CD4-positive, alpha-beta T cell treated with Interleukin-21 for 1 hour (primary cell): ENCODE measurements at places on chromosomes 4 and X.

- DNase-seq, result no peak
Measured at GRCh38 chrX:50910685-50911176, at the start of gene BMP15. TSS of gene BMP15 (plus strand) at chrX:50910735. CDS start at chrX:50910784, 49 bp downstream.

DNA sequence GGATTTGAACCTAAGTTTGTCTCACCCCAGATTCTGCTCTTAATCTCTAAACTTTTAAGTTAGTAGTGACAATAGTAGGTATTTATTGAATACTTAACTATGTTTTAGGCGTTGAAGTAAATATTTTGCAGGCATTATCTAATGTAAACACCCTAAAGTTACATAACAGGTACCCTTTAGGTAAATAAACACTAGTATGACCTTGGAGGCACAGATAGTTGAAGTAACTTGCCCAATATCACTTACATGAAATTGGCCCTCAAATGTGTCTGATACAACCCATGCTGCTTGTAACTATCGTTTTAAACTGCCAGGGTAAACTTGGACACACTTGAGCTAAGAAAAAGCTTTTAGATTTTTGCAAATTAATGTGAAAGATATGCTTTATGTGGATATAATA, 3.0 kb downstream of the HPRT1 start:
- DNase-seq, result no peak

GRCh38 chr4:163858515-163858914, 364.0 kb downstream of the TMA16 start:
- DNase-seq, result no peak

DNA sequence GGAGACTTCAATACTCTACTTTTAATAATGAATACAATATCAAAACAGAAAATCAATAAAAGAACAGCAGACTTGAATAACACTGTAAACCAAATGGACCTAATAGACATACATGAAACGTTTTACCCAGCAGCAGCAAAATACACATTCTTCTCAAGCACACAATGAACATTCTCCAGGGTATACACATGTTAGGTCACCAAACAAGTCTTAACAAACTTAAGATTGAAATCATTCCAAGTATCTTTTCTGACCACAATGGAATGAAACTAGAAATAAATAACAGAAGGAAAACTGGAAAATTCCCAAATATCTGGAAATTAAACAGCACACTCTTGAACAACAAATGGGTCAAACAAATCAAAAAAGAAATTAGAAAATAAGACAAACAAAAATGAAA, 145.0 kb upstream of the CT83 start:
- no peak for DNase-seq

GRCh38 chrX:151970661-151971060, 3.8 kb downstream of the GABRE start:
- no peak for DNase-seq

DNA sequence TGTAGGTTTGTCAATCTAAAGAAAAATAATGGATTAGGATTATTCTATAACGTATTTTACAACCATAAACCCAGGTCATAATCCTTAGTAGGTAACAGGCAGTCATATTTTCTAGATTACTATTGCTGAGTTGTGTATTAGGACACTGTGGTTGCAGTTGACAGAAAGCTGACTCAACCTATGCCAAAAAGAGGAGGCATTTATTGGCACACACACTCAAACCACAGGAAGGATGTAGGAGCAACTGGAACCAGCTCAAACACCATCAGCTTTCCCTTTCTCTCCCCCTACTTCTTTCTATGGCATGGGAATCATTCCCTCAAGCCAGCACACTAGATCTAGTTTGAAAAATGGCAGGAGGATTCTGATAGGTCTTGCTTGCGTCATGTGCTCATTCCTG, 136.4 kb upstream of the FAM9C start:
- DNase-seq, result no peak

DNA sequence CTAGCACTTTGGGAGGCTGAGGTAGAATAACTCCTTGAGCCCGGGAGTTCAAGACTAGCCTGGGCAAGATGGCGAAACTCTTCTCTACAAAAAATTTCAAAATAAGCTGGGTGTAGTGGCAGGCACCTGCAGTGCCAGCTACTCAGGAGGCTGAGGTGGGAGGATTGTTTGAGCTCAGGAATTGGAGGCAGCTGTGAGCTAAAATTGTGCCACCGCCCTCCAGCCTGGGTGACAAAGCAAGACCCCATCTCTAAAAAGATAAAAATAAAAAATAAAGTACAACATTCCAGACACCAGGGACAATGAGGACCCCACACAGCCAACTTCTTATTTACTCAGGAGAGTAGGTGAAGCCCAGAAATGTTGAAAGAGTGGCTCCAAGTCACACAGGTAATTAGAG, 53.0 kb downstream of the APBB2 start:
- DNase-seq, result no peak

- DNase-seq, result no peak
Measured at GRCh38 chr4:69617083-69617694, 22.3 kb downstream of the UGT2A2 start.

DNA sequence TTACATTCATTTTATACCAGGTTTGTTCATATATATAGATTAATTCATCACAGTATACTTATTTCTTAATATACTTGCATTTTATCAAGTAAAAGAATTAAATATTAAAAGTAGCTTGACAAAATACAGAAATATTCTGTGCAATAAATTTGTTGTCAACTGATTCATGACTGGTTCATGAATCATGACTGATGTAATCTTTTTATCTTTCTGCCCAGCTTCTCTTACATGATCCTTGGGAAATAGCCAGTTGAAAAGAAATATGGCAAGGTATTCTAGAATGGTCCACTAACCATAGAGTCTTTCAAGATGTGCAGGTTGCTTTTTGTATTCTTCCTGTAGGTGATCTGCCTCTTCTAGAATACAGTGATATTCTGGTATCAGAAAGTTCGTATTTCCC, 4.2 kb upstream of the CCNA2 start:
- DNase-seq, result no peak

GRCh38 chrX:150074175-150074574, 135.9 kb upstream of the EOLA2 start:
- DNase-seq, result no peak

DNA sequence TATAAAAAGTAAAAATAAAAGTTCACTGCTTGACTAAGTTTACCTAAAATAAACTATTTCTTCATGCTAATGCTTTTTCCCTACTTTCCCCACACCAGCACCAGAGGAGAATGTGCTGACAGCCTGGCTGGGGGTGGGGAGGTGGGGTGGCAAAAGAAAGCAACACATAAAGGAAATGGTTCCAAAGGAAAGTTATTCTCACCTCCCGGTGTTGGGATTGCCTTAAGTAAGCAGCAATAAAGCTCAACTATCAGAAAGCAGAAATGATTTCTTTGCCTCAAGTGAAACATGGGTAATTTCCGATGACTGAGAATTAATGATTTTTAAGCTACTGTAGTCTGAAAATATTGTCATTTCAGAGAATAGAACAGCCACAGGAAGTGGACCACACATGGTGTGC, 84.5 kb upstream of the DKK2 start:
- DNase-seq, result no peak

DNA sequence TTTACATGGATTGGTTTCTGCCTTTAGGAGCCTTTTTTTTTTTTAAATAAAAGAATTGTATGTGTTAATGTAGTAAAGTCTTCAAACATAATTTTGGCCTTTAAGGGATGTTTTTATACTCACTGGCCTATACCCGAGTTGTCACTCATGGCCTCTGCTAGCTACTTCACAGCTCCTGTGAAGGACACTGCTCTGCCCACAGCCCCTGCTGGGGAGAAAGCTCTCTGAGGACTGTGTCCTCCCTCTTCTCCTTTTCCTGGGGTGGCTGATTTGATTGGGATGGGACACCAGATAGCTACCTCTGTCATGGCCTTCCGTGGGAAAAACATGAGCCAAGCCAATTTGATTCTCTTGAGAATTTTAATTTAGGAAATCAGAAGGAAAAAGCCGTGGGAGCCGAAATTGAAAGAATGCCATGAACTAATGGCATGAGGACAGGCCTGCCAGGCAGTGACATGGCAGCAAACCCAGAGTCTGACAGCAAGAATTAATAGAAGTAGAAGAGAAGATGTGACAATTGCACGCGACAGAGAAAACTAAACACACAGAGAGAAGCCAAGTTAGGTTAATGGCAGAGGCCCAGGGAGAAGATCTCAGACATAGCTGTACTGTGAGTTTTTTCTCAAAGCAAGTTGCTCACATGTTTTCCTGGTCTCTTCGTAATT, 81.4 kb downstream of the ARHGAP10 start:
- DNase-seq, result no peak

DNA sequence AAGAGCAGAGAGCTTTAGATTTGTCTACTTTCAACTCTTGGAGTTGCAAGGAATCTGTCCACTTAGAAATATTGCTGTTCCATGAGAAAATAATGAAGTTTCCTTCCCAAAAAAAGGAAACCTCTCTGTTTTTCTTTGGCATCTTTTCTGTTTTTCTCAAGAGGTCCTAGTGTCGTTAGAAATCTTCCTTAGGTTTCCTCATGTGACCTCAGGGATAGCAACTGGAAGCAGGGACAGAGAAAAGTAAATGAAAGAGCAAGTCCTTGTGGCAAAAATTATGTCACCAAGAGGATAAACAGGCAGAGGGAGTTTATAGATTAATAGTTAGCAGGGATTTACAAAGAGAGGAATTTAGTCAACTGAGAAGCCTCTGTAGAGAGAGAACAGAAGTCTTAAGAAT, 478.4 kb upstream of the ADGRL3 start:
- DNase-seq, result no peak

- DNase-seq, result no peak
Measured at GRCh38 chrX:109818976-109819375, 85.9 kb upstream of the ACSL4 start.

GRCh38 chr4:153122855-153123254, 81.4 kb upstream of the TRIM2 start:
- DNase-seq, result no peak

GRCh38 chr4:120561648-120562047, 360.9 kb downstream of the PRDM5 start:
- DNase-seq, result no peak

GRCh38 chrX:105323928-105324327, 103.4 kb upstream of the TEX13A start:
- no peak for DNase-seq

DNA sequence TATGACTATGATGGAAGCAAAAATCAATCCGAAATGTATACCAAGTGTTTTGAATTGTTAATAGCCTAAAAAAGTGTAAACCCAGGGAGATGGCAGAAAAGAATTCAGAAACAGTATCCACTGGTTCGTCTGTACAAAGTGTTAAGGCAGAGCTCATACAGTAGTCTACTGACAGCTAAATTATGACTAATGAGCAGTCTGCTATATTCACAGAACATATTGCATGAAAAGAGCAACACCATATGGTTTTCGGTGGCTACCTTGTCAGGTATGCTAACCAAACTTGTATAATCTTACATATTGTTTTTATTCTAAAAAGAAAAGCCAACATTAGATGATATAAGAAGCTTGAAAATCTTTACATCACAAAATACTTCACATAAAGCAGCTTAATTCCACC, 18.5 kb downstream of the EPHA5 start:
- DNase-seq, result no peak

GRCh38 chr4:92970996-92971395, 667.2 kb downstream of the GRID2 start:
- no peak for DNase-seq

GRCh38 chr4:74962584-74962983, 29.7 kb downstream of the PARM1 start:
- no peak for DNase-seq

DNA sequence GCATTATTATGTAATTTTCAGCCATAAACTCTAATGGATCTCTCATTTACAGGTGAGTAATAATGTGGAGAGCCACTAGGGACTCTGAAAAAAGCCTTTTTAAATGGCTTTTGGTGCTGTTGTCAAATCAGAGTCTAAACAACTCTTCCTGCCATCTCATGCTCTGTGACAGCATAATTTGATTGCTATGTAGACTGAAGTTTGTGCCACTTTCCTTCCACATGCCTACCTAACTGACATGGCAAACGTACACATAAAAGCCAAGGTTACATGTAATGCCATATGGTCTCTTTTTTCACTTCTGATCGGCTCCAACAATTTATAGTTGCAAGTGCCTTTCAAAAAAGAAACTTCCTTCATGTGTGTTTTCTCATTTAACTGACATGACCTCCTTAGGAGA, 94.3 kb downstream of the SH2D1A start:
- no peak for DNase-seq

GRCh38 chr4:8355306-8355705, 85.2 kb downstream of the ACOX3 start:
- no peak for DNase-seq

- no peak for DNase-seq
Measured at GRCh38 chr4:184281231-184282139, 63.8 kb upstream of the ENPP6 start.

GRCh38 chr4:38180456-38180855, 220.3 kb downstream of the PTTG2 start:
- no peak for DNase-seq

GRCh38 chrX:134764202-134764785, 106.0 kb upstream of the PLAC1 start:
- DNase-seq, result peak; percentile 46

DNA sequence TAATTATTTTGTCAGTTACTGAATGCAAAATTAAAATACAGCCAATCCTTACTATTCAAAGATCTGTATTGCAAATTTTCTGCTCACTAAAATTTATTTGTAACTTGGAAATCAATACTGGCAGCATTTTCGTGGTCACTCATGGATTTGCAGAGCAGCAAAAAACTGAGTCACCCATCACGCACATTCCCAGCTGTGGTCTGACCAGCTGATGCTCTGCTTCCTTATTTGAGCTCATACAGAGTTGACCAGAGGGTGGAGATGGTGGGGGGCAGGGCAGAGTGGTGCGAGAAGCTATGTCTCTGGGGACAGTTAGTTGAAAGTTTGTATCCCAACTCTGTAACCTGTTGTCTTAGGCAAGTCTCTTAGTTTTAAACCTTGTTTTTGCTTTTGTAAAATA, 214.8 kb downstream of the SPCS3 start:
- no peak for DNase-seq

GRCh38 chrX:39336671-39337311, 535.5 kb downstream of the MID1IP1 start:
- DNase-seq, result peak; percentile 43

GRCh38 chrX:72108666-72109065, 23.0 kb downstream of the RTL5 start:
- no peak for DNase-seq

- no peak for DNase-seq
Measured at GRCh38 chr4:38001927-38002326, 41.7 kb downstream of the PTTG2 start.

DNA sequence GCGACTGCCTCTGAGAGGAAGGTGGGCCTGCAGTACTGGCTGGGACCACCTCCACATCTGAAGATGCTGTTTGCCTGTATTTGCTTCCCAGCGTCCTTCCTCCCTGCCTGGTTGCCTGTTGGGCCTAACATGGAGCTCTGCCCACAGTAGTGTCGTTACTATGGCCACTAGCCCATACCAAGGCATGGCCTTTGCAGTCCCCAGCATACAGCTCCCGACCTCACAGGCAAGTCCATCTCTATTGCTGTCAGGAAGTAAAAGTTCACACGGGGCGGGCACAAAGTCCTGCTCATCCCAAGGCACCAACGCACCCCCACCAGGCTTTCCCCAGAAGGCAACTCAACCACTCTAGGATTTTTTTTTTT, 71.6 kb downstream of the MAML3 start:
- no peak for DNase-seq

- DNase-seq, result no peak
Measured at GRCh38 chrX:8191022-8191421, 20.0 kb upstream of the VCX2 start.

- no peak for DNase-seq
Measured at GRCh38 chrX:29397506-29397905, 810.3 kb downstream of the IL1RAPL1 start.

GRCh38 chrX:71653344-71653743, 14.0 kb upstream of the LOC101059915 start:
- no peak for DNase-seq

GRCh38 chrX:84340968-84341367, 153.0 kb upstream of the RPS6KA6 start:
- DNase-seq, result no peak
